Calu3 (cell line): ENCODE measurements at places on chromosomes 12 and 14.

GRCh38 chr12:116693286-116694227 lies 44.3 kb downstream of the SPRING1 start:
- DNase-seq = no peak

GRCh38 chr14:102200690-102201352 lies 61.1 kb downstream of the WDR20 start:
- no peak for DNase-seq

DNA sequence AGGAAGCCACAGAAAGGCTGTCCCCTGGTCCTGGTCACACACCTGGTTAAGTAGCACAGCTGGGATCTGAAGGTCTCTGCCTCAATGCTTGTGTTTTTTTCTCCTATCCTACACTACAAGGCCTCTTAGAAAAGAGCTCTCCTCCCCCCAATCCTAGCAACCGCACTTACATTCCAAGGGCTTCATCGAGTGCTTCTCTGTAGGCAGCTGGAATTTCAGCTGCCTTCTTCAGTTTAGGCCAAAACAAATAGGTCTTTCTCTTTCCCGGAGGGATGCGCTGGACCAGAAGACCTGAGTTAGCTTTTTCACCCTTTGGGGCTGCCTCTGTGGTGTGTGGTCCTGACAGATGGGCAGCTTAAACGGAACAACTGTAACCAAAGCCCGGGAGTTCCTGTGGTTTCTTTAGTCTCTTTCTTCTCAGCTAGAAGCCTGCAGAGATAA lies 109.7 kb downstream of the GPATCH2L start:
- DNase-seq = no peak

DNA sequence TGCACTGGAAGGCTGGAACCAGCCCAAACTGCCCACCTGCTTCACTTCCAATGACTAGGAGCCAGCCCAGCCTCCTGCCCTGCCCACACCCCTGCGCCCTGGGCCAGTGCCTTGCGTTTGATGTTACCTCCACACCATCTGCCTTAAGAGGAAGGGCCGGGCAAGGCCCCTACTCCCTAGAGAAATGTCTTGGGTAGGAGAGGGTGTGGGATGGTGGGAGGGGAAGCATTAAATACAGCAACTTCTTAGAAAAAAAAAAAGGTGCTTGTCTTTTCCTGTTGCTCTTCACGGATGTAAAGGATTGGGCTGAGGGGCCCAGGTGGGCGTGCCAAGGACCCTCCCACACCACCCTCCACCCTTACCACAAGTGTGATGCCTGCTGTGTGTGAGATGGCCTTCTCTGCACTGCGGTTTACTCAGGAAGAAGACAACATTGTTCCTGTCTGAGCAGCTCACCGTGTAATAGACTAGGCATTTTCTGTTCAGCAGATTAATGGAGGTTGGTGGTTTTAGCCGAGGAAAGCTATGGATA lies 99.9 kb downstream of the NINJ2 start:
- DNase-seq = no peak

GRCh38 chr12:16225692-16226091 lies 51.8 kb downstream of the SLC15A5 start:
- no peak for DNase-seq

- no peak for DNase-seq
Measured at GRCh38 chr14:62209287-62209899, 447.2 kb downstream of the SNAPC1 start.

- no peak for DNase-seq
Measured at GRCh38 chr12:94304566-94305061, 155.1 kb downstream of the CEP83 start.

DNA sequence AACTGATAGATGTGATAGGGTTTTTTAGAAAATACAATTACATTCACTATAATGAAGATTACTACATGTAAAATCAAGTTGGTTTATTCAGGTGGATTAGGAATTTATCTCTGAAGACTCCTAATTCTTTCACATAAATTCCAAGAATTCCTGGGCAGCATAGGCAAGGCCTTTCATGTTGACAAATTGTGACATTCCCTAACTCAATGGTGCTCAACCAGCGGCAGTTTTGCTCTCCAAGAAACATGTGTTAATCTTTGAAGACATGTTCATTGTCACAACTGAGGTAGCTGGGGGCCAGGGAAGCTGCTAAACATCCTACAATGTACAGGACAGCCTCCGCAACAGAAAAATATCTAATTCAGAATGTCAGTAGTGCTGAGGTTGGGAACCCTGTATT lies 46.3 kb downstream of the PTPRQ start:
- no peak for DNase-seq

DNA sequence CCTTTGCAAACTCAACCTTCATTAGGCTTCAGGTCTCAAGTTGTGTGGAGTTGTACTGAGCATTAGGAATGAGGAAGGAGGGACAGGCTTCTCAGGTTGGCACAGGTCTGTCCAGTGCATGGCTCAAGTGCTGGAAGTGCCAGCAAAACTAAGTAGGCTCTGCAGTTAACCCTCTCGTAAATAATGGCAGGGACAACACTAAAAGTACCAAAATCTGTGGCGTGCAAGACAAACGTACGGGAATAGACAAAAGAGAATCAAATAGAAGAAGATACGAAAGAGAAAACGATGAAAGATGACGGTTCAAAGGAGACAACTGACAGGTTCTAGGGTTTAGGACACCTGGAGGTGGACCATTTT lies 612 bp downstream of the TRAPPC6B start:
- no peak for DNase-seq

GRCh38 chr14:75562089-75562488 lies 16.3 kb upstream of the FLVCR2 start:
- no peak for DNase-seq

DNA sequence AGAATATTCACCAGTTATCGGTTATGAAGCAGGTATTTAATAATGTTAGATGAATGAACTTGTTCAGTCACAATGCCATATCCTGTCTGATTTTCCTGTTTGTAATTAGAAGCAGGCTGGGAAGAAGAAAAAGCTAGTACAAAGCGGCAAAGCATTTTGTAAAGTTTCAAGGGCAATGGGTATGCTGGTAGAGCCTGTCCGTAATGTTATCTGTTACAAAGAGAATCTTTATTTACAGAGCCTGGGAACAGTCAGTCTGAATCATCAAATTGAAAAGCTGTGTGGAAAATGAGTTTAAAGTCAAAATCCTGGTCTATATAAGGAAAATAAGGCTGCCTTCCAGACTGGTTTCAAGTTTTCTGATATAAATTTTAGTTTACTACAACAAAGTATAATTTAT lies 40.5 kb downstream of the PARP11 start:
- DNase-seq = no peak

GRCh38 chr12:39772821-39773259 lies 153.2 kb upstream of the ABCD2 start:
- no peak for DNase-seq

DNA sequence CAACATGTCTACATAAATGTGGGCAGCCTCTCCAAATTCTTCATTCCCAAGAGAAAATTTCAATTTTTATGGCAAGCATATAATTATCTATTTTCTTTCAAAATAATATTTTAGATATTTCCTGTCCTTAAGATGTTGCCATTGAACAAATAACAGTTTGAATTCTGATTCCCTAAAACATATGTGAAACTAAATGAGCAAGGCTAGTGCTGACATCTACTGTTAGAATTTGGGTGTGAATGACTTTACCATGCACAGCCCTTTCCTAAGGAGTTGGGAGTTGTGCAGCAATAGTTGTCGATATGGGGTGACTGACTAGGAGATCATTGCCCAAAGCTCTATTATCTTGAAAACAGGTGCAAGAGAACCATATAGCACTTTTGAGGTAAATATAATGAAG lies 108.2 kb upstream of the SLC38A4 start:
- DNase-seq = peak; percentile 10

DNA sequence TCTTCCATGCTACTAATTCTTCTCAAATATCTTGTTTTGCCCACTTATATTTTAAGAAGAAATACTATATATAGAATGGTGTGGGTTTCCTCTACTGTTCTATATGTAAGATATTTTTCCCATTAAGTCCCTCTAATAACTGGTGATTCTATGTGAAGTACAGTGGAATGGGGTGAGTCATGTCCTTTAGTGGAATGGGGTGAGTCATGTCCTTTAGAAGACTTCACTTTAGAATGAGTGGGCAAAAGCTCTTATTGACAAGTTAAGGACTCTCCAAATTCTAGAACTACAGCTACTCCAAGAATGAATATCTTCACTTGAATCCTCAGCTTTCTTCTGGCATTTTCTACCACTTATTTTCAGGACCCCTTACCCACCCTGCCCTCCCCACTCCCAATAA lies 349.9 kb downstream of the ETNK1 start:
- DNase-seq = no peak

GRCh38 chr12:104603545-104603973 lies 146.8 kb downstream of the CHST11 start:
- DNase-seq = no peak

- DNase-seq = no peak
Measured at GRCh38 chr12:2735432-2735831, 59.3 kb upstream of the FKBP4 start.

DNA sequence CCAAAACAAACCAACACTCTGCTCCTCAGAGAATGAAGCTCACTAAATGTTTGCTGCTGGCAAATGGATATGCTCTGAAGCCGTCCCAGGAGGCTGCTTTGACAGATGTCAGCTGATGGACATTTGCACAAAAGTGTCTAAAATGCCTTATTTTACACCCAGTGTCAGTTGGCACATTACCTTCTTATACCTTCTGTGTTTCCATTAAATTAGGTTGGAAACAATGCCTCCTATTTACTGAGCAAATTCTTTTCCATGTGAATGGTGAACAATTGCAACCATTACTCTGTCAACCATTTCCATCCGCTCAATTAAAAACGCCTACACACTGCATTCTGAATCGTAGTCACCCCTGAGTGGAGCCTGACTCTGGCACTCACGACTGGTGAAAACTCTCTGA lies 1679.9 kb upstream of the FLRT2 start:
- no peak for DNase-seq

DNA sequence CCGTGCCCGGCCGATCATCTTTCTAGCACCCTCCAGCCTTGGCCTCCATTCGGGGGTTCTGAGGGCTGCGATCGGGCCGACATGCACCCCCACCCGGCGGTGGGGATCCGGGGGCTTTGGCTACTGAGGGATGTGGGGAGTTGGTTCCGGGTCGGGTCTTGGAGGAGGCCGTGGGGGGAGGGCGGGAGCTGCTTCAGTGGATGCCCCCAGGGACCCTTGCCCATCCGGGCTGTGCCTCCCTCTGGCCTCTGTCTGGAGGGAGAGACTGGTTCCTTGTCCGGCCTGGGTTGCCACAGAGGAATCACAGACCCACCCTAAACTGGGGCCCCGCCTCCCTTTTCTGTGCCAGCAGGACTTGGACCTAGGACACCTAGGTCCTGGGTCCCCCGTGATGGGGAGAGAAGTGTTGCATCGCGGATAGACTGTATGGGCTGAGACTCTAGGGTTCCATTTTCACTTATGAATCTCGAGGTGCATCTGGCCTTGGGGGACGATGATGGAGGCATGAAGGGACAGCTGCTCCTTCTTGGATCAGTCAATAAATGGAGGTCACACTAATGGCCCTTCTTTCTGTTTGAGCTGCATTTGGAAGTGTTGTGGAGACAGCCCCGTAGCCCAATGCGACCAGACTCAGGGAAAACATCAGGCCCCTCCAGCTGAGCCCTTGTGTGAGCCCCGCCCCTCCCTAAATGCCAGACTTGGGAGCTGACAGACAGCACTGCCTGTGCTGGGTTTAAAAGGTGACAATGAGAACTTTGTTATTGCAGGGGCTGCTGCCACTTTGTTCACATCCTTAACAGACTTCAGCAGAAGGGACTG lies 577 bp downstream of the DTX3 start:
- peak; percentile 42 for DNase-seq

- DNase-seq = peak; percentile 31
Measured at GRCh38 chr12:78293059-78293686, 462.5 kb downstream of the NAV3 start.

DNA sequence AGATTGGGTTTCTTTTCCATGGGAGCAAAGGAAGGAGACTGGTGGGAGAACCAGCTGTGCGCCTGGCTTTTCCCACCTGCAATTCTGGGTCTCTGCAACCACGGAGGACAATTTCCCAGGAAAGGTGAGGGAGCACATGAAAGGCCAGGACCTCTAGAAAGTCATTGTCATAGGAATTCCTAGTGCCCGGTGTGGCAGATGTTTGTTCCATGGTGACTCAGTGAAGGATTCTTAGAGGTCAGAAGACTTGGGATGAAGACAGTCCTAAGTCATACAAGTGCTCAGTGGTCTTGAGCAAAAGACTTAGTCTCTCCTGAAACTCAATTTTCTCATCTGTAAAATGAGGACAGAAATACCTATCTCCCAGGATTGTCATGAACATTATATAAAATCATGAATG lies 51.3 kb downstream of the KCNA5 start:
- no peak for DNase-seq

- DNase-seq = no peak
Measured at GRCh38 chr14:77691259-77691658, 16.6 kb downstream of the ALKBH1 start.

- no peak for DNase-seq
Measured at GRCh38 chr14:56752428-56752827, 57.9 kb downstream of the OTX2 start.

DNA sequence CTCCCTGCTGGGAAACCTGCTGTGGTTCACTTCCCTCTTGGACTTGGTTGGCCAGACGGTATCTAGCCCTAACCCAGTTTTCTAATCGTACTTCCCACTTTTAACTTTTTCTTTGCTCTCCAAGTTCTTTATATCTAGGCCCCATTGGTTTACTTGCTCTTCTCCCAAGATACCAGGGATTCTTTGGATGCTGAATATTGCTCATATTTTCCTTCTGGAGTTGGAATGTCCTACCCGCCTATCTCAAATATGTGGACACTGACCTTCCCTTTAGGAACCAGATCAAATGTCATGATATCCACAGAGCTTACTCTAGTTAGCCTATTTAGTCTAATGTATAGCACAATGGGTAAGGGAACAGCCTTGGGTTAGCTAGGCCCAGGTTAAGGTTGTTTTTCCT lies 228.6 kb downstream of the DACT1 start:
- DNase-seq = no peak

- no peak for DNase-seq
Measured at GRCh38 chr14:103611215-103611614, 17.8 kb upstream of the KLC1 start.

DNA sequence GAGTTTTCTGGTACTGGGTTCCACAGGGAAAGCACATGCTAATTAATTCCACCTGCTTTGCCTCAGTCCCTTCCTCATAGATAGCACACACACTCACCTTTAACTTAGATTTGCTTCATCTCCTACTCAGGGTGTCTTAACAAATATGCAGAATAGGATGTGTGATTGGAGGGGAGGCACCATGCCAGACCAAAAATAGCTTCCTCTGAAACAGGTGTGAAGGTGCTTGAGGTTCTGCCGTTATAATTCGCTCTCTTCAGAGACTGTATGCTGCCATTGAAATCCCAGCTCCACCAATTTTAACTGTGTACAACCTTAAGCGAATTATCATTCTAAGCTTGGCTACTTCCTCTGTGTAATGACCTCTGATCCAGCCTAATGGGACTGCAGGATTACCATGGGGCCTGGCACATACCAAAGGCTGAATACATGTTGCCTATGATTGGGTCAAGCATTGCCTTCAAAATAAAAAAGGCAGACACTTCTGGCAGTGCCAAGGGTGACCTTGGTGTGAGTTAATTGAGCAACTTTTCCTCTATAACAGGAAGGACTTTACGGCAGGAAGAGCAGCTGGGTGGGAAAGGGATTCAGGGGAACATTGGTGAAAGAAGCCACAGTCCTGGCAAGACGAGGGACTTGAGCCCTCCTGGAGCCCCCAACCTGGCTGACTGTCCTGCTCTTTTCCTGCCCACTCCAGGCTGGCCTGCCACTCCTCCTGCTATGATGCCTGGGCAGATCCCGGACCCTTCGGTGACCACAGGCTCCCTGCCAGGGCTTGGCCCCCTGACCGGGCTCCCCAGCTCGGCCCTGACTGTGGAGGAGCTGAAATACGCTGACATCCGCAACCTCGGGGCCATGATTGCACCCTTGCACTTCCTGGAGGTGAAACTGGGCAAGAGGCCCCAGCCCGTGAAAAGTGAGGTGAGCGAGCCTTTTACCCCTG lies 9.7 kb downstream of the JDP2 start:
- no peak for DNase-seq
